ENCODE measurements at places on chromosomes 1 and 21.

DNA sequence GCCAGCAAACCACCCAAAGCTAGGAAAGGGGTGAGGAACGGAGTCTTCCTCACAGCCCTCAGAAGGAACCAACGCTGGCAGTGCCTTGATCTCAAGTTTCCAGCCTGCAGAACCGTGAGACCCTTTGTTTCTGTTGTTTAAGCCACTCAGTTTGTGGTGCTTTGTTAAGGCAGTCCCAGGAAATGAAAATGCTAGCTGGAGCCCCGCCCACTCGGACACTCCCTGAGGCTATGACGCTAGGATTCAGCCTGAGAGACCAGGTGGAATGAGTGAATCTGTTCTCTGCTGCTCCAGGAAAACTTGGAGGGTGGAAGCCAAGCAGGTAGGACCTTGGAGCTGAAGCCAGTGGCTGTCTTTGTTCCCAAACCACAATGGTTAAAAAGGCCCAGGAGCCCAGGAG is 196.5 kb upstream of the POU3F1 start:
- DNase-seq, result no peak

DNA sequence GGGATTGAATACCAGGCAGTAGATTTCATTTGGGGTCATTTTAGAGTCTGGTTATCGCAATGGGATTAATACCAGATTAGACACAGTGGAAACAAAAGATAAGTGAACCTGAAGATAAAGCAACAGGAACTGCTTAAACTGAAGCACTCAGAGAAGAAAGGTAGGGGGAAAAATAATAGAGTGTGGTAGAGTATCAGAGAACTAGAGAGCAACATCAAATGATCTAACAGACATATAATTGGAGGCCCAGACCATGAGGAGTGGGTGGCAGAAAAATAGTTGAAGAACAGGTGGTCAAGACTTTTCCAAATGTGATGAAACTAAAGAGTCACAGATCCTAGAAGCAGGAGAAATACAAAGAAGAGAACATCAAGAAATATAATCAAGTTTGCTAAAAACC is 484.3 kb downstream of the CAMTA1 start:
- no peak for DNase-seq

DNA sequence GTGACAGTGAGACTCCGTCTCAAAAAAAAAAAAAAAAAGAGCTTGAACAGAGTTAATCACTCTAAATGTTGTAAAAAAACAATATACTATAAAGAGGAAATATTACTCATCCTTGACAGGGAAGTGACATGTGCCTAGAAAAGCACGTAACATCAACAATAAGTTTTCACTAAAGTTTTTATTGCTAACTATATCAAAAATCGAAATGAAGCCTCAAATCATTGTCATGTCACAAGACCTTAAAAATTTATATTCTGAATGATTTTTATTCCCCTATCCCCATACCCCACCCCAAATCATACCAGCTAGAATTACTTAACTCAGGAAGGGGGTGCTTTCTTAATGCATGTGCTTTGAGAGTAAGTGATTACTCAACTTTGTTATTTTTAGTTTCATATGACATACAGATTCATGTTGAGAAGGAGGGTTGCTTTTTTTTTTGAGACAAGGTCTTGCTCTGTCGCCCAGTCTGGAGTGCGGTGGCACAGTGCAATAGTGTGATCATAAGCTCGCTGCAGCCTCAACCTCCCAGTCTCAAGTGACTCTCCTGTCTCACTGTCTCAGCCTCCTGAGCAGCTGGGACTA is 53.6 kb upstream of the MUTYH start:
- DNase-seq, result no peak

GRCh38 chr1:17697458-17697857 is 57.7 kb upstream of the ACTL8 start:
- DNase-seq, result no peak

GRCh38 chr21:25387665-25388064 is 219.6 kb downstream of the MRPL39 start:
- no peak for DNase-seq

DNA sequence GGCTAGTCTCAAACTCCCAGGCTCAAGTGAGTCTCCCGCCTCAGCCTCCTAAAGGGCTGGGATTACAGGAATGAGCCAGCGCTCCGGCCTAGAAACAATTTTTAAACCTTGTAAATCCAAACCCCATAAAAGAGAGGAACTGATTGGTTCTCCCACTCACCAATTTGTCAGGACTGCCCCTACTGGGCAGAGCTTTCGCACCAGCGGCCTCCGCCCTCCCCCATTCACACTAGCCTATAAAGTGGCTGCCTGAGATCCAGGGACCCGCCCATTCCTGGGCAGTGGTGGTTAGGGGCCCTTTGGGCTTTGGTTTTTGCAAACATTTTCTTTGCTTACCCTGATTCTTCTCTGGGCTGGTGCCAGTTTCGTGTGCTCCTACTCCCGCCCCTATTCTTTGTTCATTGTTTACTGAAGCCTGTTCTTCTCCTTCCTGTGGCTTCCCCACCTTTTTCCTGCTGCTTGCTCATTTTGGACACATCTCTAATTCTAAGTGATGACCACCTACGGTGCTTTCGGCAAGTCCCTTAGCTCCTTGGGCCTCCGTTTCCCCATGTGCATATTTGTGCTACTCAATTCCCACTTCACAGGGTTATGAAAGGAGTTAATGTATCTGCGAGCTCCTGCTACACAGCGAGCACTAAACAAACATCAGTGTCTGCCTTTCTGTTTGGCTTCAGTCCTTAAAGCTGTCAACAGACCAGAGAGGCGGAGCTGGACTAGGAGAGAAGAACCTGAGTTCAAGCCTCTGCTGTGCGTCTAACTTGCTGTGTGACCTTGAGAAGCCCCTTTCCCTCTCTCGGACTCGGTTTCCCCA is 39.8 kb upstream of the CLIC4 start:
- no peak for DNase-seq

All from activated CD4-positive, CD25-positive, alpha-beta regulatory T cell treated with anti-CD3 and anti-CD28 coated beads, Interleukin-2, amount 50 U/mL, for 16 hours (primary cell).